ENCODE measurements at places on chromosomes 11 and 22. TPM values are rescaled to one million over a fixed set of nuclear protein-coding genes. Genes with fewer than 3 reads are reported as not detected.
A peak's percentile ranks its signal among the peaks of the same experiment; 100 is the strongest.

DNA sequence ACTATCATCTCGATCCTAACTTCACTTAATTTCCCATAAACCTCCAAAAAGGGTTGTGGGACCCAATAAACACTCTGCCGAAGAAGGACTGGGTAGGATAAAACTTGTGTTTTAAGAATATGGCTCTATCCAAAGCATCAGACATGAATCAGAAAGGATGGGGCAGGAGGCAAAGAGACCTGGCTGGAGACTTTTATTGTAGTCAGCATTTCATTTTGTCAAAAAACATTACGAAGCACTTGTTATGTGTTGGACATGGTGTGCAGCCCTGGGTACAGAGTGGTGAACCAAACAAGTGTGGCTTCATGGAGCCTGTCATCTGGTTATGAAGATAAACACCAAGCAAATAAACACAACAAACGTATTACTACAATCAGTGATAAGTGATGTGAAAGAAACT lies 17.3 kb downstream of the IL10RA start:
- H3K27ac ChIP-seq, result peak overlapping the region; percentile 99
- DNase-seq, result peak; percentile 53

DNA sequence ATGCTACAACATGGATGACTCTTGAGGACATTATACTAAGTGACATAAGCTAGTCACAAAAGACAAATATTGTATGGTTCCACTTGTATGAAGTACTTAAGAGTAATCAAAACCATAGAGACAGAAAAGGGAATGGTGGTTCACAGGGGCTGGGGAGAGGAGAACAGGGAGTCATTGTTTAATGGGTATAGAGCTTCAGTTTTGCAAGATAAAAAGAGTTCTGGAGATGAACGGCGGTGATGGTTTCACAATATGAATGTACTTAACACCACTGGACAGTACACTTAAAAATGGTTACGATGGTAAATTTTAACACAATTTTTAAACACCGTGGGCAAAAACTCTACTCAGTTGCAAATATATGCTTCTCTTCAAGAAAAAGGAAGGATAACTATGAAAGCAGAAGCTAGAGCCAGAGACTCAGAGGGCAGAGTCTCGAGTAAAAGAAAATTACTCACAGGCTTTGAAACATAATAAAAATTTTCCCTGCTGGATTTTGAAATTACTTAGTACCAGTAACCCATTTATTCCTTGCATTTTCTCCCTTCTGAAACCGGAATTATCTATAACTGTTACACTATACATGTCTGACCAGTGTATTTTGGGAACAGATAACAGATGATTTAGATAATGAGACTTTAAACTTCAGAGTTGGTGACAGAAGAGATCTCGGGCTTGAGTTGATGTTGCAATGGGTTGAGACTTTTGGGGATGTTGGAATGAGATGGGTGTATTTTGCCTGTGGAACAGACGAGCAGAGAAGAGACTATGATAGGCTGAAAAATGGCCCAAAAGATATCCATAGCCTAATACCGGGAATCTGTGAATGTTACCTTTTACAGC lies 15.0 kb downstream of the MRTFA start:
- H3K27me3 ChIP-seq, result no peaks in the 10 kb centered on the region
- DNase-seq, result no peak
- peaks cover 26% of the 10 kb centered on the region for H3K36me3 ChIP-seq
- H3K4me1 ChIP-seq, result peaks cover 3% of the 10 kb centered on the region
- no peak overlapping the region for H3K4me3 ChIP-seq

The PHOX2A gene
- total RNA-seq, result not detected

GRCh38 chr11:57274904-57275498 lies 38.0 kb upstream of the APLNR start:
- H3K36me3 ChIP-seq, result no peaks in the 10 kb centered on the region
- no peak overlapping the region for H3K4me3 ChIP-seq
- no peak overlapping the region for H3K27ac ChIP-seq
- DNase-seq, result no peak
- peaks cover 31% of the 10 kb centered on the region for H3K27me3 ChIP-seq

The KRTAP5-11 gene
- not detected for total RNA-seq

DNA sequence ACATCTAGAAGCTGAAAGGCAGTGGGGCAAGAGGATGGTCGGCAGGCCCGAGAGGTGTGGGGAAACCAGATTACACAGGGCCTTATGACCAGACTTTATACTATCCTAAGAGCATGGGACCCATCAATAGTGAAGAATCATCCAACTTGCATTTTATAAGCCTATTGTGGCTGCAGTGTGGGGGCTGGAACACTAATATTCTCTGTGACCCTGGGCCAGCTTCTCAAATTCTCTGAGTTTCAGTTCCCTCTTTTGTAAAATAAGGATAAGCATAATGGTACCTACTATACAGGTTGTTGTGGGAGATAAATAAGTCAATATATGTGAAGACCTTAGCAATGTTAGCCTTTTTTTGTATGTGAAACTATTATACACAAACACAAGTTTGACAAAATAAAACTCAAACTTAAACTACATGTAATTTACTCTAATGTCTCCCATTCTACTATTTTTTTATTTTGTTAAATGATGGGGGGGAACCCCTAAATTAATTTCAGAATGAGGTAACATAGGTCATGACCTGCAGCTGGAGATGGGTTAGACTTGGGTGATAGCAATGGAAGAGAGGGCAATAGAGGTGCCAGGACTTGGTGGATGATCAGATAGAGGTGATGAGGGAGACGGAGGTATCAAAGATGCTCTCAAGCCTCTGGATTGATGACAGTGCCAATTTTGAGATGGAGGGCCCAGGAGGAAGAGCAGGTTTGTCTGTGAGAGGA lies 30.1 kb downstream of the SMCO4 start:
- no peaks in the 10 kb centered on the region for H3K27me3 ChIP-seq
- no peak overlapping the region for H3K4me3 ChIP-seq
- H3K36me3 ChIP-seq, result peaks cover 27% of the 10 kb centered on the region

- DNase-seq, result no peak
- no peaks in the 10 kb centered on the region for H3K27me3 ChIP-seq
- H3K27ac ChIP-seq, result no peak overlapping the region
- no peak overlapping the region for H3K4me3 ChIP-seq
- H3K4me1 ChIP-seq, result peaks cover 6% of the 10 kb centered on the region
- peaks cover 13% of the 10 kb centered on the region for H3K36me3 ChIP-seq
Observed at GRCh38 chr11:129946256-129946655, 50.9 kb upstream of the NFRKB start.

The RPUSD4 gene
- 26.8 TPM for total RNA-seq

- no peak overlapping the region for H3K4me3 ChIP-seq
- peak; percentile 7 for DNase-seq
- H3K27ac ChIP-seq, result no peak overlapping the region
- no peaks in the 10 kb centered on the region for H3K36me3 ChIP-seq
Observed at GRCh38 chr22:19832476-19833108, 22.1 kb downstream of the GNB1L start.

DNA sequence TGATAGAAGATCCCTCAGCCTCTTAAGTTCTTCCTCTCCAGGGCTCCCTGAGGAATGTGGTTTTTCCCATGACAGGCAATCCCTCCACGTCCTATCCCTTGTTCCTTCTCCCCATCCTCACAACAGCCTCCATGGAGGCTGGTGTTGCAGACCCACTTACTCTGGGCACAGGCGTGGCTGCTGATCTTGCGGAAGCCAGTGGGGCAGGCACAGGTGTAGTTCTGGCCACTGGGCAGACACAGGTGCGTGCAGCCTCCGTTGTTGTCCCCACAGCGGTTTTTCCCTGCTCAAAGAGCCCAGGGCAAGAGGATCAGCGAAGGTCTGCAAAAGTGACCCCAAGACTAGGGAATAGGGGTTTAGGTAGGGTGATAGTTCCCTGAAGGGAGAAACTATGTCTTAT lies 29.1 kb downstream of the LRP4 start:
- no peaks in the 10 kb centered on the region for H3K4me1 ChIP-seq
- no peak overlapping the region for H3K27ac ChIP-seq
- no peak for DNase-seq
- no peaks in the 10 kb centered on the region for H3K36me3 ChIP-seq

DNA sequence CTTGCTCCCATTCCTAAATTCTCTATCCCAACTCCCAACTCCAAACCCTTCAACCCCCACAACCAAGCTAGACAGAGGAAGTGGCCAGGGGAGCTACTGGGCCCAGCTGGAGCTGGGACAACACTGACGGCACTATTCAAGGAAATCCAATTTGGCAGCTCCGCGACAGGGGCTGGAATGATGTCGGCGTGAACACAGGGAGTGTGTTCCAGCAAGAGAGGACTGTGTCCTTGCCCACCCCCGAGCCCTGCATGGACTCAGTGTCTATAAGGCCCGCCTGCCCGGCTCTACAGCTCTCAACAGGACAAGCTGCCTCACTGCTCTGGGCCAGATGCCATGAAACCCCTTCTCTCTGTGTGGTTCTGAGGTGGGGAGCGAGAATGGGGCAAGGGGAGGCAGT lies 11.3 kb downstream of the PCSK7 start:
- H3K36me3 ChIP-seq, result peaks cover 88% of the 10 kb centered on the region
- H3K27me3 ChIP-seq, result no peaks in the 10 kb centered on the region
- no peak overlapping the region for H3K4me3 ChIP-seq
- DNase-seq, result no peak

DNA sequence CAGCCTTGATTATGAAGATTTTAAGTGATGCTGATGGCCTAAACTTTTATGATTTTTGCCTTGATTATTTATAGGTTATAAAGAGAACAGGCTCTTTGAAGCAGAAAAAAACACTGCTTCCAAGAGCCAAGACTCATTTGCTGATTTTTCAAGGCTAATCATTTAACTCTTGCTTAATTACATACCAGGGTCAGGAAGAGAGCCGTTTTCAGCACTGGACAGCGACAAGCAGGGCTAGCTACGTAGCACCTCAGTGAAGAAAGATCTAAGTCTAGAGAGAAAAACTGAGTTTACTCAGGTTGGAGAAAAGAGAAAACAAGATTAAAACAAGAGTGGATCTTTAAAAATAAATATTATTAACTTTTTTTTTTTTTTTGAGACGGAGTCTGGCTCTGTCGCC lies 615.4 kb upstream of the B3GAT1 start:
- no peaks in the 10 kb centered on the region for H3K36me3 ChIP-seq
- H3K27me3 ChIP-seq, result no peaks in the 10 kb centered on the region
- no peak overlapping the region for H3K27ac ChIP-seq
- no peak overlapping the region for H3K4me3 ChIP-seq

DNA sequence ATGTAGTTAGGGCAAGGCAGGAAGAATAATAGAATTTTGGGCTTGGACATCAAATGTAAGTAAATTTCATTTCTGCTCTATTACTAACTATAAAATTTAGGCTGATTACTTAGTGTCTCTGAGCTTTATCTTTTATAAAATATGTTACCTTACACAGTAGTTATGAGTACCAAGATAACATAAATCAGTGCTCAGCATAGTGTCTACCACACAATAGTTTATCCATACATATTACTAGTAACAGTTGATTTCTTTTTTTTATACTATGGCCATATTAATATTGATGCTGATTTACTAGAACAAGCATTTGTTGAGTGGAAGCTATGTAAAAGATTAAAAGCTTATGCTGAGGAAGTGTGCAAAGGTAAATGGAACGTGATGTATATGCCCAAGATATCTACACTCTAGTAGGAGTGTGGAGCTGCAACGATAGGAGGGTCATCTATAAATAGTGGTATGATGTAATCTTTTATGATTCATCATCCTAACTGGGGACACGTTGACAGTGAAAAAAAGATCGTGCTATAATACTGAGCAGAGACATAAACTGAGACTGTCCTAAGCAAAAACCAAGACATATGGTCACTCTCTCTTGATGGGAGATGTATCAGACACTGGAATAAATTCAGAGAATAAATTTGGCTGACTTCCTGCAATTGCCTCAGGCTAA lies 8.7 kb upstream of the SLC5A12 start:
- H3K36me3 ChIP-seq, result no peaks in the 10 kb centered on the region
- H3K4me1 ChIP-seq, result no peaks in the 10 kb centered on the region
- no peaks in the 10 kb centered on the region for H3K27me3 ChIP-seq
- H3K4me3 ChIP-seq, result no peak overlapping the region

GRCh38 chr22:26430600-26430999 lies 1.5 kb downstream of the ASPHD2 start:
- peaks cover 10% of the 10 kb centered on the region for H3K27me3 ChIP-seq
- peak overlapping the region; percentile 68 for H3K4me3 ChIP-seq
- peaks cover 23% of the 10 kb centered on the region for H3K36me3 ChIP-seq
- peak overlapping the region; percentile 79 for H3K27ac ChIP-seq
- H3K4me1 ChIP-seq, result peaks cover 59% of the 10 kb centered on the region
- no peak for DNase-seq

- no peak overlapping the region for H3K27ac ChIP-seq
- no peak for DNase-seq
- H3K4me3 ChIP-seq, result no peak overlapping the region
- H3K4me1 ChIP-seq, result peaks cover 15% of the 10 kb centered on the region
- H3K36me3 ChIP-seq, result no peaks in the 10 kb centered on the region
Observed at GRCh38 chr11:83151274-83151977, 5.5 kb upstream of the PCF11 start.

The OR52H1 gene
- not detected for total RNA-seq

GRCh38 chr11:106551744-106552673 lies 466.3 kb downstream of the GUCY1A2 start:
- H3K36me3 ChIP-seq, result no peaks in the 10 kb centered on the region
- H3K4me3 ChIP-seq, result no peak overlapping the region

DNA sequence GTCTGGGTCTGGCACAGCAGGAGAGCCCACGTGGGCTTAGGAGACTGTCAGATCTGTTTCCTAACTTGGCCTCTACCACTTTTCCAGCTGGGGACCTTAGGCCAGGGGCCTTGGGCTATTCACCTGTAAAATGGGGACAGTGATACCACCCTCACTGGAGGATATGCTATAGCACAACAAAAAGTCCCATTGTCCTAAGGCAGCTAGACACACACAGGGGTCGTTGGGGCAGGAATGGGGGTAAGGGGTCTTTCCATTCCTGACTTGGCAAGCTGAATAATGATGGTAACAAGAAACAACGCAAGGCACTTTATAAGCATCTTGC lies 2.6 kb upstream of the SH3BP1 start:
- peak overlapping the region; percentile 3 for H3K4me3 ChIP-seq
- peak overlapping the region; percentile 95 for H3K27ac ChIP-seq
- DNase-seq, result no peak
- H3K27me3 ChIP-seq, result no peaks in the 10 kb centered on the region
- H3K4me1 ChIP-seq, result peaks cover 79% of the 10 kb centered on the region

The HOATZ gene
- not detected for total RNA-seq

DNA sequence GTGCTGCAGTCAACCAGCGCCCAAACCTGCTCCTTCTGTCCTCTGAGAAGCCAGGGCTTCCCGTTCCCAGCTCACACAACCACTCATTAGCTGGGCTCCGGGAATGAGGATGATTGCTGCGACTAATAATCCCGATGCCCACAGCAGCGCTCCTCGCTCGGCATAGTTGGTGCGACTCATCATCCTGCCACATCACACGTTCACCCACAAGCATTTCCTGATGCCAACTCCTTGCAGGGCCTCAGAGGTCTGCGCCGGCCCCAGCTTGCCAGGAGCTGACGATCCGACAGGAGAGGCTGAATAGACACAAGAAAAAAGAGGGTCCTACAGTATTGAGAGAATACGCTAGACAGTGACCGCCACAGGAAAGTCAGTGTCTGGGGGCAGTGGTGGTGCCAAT lies 10.6 kb upstream of the CSNK1E start:
- no peak overlapping the region for H3K4me3 ChIP-seq
- DNase-seq, result no peak
- peaks cover 4% of the 10 kb centered on the region for H3K4me1 ChIP-seq
- peaks cover 6% of the 10 kb centered on the region for H3K27me3 ChIP-seq

GRCh38 chr11:101049123-101049522 lies 80.5 kb downstream of the PGR start:
- no peaks in the 10 kb centered on the region for H3K27me3 ChIP-seq
- H3K4me3 ChIP-seq, result no peak overlapping the region
- H3K36me3 ChIP-seq, result no peaks in the 10 kb centered on the region
- DNase-seq, result no peak

GRCh38 chr11:131546218-131546895 lies 175.9 kb downstream of the NTM start:
- no peak for DNase-seq
- no peak overlapping the region for H3K27ac ChIP-seq
- no peaks in the 10 kb centered on the region for H3K4me1 ChIP-seq
- no peaks in the 10 kb centered on the region for H3K27me3 ChIP-seq
- no peaks in the 10 kb centered on the region for H3K36me3 ChIP-seq

The NLRX1 gene
- 19.2 TPM for total RNA-seq

The TRIM3 gene
- 7.9 TPM for total RNA-seq
